ENCODE measurements at places on chromosomes 7 and 10. TPM values are rescaled to one million over a fixed set of nuclear protein-coding genes. Genes with fewer than 3 reads are reported as not detected.
A peak's percentile ranks its signal among the peaks of the same experiment; 100 is the strongest.

GRCh38 chr10:100888957-100889356 is 23.8 kb upstream of the SLF2 start:
- no peak for ATAC-seq

Gene CYP17A1
- not detected for total RNA-seq

GRCh38 chr10:124741281-124741921 is 2.8 kb downstream of the FAM53B start:
- ATAC-seq = peak; percentile 64

- ATAC-seq = no peak
Observed at GRCh38 chr7:90938371-90938770, 325.9 kb upstream of the FZD1 start.
